ENCODE measurements at places on chromosomes 5 and 9.

GRCh38 chr5:131795228-131795627, 1.6 kb downstream of the FNIP1 start:
- no peak for DNase-seq

DNA sequence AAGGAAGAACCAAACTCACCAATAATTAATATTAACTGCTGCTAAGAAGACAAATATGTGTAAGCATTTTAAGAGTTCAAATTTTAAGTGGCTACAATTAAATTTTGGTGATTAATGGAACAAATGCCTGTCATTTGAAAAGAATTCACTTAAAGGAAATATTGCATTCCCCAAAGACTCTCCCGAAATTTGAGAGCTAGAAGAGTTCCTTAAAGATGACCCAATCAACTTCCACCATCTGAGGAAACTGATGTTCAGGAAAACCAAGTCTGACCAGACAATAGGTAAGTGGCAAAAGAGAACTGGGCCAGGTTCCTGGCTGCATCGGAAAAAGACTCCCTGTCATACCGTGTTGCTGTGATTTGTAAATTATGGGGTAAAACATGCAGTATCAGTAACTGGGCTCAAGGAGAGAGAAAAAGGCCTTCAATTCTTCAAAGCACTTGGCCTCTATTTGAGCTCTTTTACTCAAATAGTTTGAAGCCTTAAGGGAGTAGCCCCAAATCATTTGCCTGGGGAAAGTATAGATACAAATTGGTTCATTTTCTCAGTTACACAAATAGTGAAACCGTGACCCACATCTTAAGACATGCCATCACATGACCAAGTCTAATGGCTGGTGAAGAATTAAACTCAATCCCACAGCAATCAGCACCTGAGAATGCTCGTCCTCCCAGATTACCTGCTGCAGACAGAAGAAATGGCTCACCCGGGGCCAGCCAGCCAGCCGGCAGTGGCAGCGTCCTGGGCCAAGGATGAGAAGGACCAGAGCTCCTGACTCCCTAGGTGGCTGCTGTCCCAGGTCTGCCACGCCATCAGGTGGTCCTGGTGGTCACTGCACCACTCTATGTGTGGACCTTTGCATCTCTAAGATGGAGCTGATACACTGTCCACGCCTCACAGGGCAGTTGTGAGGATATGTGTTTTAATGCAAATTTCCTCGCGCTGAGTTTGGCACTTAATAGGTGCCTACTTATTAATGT, 162.9 kb downstream of the TTLL11 start:
- no peak for DNase-seq

DNA sequence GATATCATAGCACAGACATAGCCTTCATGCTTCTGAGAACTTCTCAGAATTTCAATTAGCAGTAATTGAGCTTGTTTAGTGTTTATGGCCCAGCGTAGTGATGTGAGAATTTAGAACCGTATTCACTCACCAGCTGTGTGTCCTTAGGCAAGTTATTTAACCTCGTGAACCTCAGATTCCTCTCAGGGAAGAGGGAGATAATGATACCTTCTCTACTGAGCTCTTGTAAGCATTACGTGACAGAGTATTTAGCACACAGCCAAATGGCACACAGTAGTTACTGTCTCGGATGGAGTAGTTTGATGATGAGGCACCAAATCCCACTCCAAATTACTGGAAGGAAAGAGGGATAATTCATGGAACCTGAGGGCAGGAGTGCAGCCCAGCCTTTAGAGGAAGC, 429.3 kb downstream of the CCDC171 start:
- DNase-seq, result no peak

- no peak for DNase-seq
Observed at GRCh38 chr9:134426436-134426835, 100.2 kb downstream of the RXRA start.

DNA sequence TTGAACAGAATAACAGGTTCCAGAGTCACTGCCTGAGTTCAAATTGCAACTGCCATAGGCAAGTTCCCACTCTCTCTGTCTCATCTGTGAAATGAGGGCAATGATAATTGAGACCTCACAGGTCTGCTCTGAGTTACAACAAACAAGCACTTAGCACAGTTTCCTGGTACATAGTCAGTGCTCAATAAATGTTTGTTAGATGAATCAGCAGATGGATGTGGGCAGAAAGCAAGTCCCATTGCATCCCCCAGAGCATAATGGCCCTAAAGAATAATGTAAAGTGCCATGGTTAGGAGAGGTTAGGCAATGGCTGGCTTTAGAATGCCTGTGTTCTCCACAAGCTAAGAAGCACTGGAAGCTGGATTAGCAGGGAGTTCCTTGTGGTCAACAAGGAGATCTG, 136.5 kb upstream of the LARP1 start:
- DNase-seq, result no peak

DNA sequence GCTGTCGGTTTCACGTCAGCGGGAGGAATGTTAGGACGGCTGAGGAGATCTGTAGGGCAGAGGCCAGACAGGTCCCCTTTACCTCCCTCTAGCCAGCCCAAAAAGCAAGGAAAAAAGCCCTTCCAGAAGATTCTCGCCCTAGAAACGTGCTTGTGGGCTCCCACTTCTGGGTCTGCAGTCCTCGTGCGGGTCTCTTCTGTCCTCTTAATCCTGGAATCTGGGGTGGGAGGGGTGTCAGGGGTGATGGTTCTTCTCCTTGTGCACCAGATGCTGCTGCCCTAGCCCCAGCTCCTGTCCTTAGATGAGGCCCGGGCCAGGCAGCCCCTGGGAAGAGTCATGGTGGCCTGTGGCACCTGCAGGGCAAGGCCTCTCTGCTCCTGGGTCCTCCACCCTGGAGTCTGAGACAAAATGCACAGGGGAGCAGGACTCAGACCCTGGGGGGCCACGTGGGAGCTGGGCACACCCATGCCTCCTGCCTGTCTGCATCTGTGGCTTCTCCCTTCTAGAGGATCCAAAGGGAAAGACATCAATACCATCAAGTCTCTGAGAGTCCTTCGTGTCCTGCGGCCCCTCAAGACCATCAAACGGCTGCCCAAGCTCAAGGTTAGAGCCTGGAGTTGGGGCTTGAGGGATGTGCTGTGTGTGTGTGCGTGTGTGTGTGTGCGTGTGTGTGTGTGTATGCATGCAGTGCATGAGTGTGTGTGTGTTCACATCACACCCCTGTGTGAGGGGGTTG, 174.2 kb downstream of the CACNA1B start:
- no peak for DNase-seq

DNA sequence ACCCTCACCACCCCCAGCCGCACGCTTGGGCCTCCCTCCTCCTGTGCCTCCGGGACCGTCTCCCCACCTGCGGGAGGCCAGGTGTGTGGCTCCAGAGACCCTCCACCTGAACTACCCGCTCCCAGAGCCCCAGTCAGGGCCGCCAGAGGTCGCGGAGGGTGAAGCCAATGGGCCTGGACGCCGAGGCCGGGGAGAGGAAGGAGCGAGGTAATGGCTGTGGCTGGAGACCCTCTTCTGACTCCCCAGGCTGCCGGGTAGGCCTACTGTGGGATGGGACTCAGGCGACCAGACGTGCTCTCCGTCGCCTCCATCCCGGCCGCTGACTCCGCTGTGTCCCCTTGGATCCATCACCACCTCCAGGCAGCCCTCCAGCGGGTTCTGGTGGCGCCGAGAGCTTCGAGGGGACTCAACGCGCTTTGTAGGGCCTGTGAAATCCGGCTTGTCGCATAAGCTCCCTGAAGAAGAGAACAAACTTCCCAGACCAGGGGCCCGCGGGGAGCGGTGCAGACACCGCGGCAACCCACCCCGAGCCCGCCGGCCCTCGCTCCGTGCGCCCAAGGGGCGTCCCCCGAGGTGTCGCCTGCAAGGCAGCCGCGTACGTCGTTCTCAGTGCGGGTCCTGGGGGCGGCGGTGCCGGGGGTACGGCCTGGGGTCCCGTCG, 12.6 kb downstream of the IRX2 start:
- no peak for DNase-seq

- DNase-seq, result no peak
Observed at GRCh38 chr9:86308687-86309086, 26.3 kb upstream of the ISCA1 start.

DNA sequence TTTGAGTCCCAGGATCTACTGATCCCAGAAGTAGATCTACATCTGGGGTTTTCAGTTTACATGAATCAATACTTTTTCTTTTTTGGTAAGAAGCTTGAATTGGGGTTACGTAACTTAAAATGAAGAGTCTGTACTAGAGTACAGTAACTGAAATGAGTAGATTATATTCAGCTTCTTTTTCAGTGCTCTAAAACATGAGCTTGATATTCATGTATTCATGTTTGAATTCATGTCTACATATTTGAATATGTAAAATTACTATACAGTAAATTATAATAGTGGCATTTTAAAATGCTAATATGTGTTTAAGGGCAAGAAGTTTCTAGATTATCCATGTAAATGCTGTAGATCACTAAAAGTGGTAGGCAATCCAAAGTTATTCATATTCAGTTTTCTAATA, 14.8 kb downstream of the POU5F2 start:
- no peak for DNase-seq

GRCh38 chr9:110835859-110836271, 167.3 kb downstream of the MUSK start:
- peak; percentile 50 for DNase-seq

DNA sequence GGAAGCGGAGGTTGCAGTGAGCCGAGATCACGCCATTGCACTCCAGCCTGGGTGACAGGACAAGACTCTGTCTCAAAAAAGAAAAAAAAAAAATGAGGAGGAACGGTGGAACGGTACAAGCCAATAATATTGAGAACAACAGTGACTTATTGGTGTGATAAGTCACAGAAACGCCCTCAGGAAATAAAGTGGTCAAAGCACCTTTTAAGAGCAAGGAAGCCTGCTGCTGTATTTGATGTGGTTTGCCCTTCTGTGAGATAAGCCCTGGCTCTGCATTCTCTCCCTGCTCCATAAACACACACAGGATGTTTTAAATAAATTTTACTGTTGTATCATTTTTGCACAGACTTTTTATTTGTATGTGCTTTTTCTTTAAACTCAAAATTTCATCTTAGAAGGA, 269.9 kb upstream of the MSX2 start:
- no peak for DNase-seq

GRCh38 chr5:14914623-14915260, 43.2 kb upstream of the ANKH start:
- no peak for DNase-seq

- peak; percentile 99 for DNase-seq
Observed at GRCh38 chr9:88477300-88477751, 57.7 kb upstream of the NXNL2 start.

DNA sequence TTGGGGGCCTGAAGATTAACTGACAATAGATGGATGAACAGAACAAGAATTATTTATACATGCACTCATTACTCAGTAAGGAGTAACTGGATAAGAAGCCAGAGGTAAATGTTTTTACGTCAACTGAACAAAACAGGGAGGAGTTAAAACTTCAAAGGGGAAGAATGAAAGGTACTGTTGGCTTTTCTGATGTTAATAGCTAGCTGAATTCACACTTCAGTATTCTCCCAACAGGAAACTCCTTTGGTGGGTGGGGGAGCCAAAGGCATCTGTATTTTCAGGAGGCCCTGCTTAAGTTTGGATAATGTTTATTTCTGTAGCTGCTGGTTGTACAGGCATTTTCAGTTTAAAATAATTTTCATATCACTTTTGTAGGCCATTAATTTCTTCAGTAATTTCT, 23.2 kb upstream of the RFK start:
- DNase-seq, result no peak

DNA sequence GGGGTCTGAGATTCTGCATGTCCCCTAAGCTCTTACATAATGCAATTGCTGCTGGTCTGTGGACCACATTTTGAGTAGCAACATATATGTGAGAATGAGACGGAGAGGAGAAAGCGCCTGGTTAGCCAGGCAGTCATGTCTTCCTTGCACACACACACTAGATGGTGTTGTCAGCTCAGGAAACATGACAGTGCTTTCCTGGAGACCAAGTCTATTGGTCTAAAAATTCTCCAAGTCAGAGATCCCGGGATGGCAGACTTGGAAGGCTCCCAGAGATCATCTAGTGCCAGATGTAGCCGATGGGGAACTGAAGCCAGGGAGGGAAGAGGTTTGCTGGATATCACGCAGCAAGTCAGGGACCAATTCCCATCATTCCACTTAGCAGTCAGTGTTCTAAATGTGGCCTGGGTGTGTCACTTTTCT, 53.4 kb downstream of the GALNT12 start:
- DNase-seq, result peak; percentile 97

GRCh38 chr5:140563596-140563995, 802 bp downstream of the APBB3 start:
- DNase-seq, result no peak

- no peak for DNase-seq
Observed at GRCh38 chr9:112103405-112103804, 71.7 kb downstream of the SUSD1 start.

DNA sequence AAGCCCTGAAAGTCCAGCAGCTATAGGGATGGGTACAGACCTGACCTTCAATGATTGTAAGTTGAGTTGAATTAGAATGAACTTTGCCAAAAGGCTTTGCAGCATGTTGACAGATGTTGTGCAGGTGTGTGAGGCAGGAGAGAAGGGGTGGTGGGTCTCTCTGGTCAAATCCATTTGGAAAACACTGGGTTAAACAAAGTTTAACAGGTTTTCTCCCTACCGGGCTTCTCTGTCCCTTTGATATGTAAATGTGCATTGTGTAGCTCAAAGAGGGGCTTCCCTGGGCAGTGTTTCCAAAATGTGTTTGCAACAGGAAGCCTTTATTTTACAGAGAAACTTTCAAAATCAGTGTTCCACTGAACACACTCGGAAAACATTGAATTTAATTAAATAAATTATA, 72.1 kb upstream of the BRINP1 start:
- DNase-seq, result no peak

DNA sequence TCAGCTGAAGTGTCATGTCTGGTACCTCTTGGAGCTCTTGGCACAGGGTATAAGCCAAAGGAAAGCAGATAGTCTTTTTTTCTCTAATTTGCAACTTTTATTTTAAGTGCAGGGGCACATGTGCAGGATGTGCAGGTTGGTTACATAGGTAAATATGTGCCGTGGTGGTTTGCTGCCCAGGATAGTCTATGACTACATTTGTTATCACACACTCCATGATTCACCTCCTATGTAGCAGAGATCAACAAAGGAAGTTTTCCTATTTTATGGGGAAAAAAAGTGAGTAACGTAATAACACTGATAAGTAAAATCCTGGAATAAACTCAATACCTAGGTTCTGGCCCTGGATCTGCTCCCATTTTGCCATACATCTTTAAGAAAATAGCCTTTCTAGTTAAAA, 234.6 kb downstream of the CAAP1 start:
- no peak for DNase-seq

GRCh38 chr9:19009391-19009965, 23.5 kb downstream of the SAXO1 start:
- DNase-seq, result no peak

GRCh38 chr5:115064380-115064779, 105.3 kb downstream of the TRIM36 start:
- DNase-seq, result no peak

DNA sequence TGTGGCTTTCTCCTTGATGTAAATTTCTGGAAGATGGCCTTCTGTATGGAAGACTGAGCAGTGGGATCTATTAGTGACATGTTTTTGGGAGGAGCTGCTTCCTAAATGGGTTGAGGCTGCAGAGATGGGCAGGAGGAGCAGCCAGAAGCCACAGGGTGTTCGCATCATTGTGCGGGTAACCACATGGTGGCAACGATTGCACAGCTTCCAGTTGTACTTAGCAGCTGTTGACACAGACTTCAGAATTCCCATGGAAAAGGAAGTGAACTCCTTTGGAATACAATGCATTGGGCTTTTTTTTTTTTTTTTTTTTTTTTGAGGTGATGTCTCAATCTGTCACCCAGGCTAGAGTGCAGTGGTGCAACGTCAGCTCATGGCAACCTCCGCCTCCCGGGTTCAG, 297.3 kb downstream of the NR3C1 start:
- no peak for DNase-seq

- no peak for DNase-seq
Observed at GRCh38 chr5:61981886-61982285, 324.1 kb upstream of the KIF2A start.

- peak; percentile 27 for DNase-seq
Observed at GRCh38 chr5:35087991-35088390, 40.2 kb upstream of the AGXT2 start.
